ENCODE measurements at places on chromosomes 12 and 14.

GRCh38 chr12:7916936-7917335 lies 19.1 kb downstream of the SLC2A3 start:
- DNase-seq, result no peak

DNA sequence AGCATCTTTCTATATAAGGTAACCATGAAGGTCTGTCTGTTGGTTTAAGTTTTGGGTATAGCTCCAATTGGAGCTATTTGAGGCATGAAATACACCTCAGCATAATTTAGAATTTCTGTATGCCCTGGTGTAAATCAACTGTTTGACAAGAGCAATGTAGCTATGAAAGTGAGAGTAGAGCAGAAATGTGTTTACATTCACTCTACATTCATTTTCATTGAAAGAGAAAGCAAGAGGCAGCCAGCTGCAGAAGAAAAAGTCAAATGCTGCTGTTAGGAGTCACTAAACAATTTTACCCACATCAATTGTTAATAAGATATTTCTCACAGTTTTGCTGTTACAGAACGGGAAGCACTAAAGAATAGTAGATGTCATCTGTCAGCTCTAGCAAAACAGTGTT lies 252.5 kb downstream of the SLC6A15 start:
- no peak for DNase-seq

DNA sequence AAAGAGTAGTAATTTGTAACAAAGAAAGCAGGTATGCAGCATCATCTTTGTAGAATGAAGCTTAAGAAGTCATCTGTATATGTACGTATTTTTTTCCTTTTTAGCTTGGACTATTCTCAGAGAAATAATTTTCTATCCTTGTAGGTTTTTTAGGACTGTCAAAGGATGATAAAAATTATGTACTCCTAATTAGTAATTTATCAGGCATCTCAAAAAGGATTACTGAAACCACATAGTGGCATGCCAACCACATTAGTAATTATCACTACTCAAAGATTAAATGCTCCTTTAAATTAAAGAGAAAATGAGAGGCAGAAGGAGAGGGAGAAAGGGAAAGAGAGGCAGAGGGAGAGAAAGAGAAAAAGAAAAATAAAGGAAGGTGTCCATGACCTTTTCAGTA lies 17.3 kb downstream of the TTC8 start:
- no peak for DNase-seq

DNA sequence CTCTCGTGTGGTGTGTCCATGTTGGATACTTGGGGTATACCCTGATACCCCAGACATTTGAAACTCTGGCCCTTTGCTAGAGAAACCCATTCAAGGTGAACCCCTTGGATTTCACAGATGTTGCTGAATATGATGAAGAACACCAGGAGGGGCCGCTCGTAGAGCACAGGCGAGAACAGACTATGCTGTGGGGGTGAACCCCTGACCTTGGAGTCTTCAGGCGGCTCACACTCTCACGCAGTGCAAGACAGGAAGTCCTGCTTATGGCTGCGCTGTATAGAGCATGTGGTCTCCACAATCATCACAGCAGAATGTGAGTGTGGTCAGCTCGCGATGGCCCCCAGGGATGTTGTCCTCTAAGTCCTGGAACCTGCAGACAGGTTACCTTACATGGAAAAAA lies 60.4 kb downstream of the SLC15A4 start:
- no peak for DNase-seq

DNA sequence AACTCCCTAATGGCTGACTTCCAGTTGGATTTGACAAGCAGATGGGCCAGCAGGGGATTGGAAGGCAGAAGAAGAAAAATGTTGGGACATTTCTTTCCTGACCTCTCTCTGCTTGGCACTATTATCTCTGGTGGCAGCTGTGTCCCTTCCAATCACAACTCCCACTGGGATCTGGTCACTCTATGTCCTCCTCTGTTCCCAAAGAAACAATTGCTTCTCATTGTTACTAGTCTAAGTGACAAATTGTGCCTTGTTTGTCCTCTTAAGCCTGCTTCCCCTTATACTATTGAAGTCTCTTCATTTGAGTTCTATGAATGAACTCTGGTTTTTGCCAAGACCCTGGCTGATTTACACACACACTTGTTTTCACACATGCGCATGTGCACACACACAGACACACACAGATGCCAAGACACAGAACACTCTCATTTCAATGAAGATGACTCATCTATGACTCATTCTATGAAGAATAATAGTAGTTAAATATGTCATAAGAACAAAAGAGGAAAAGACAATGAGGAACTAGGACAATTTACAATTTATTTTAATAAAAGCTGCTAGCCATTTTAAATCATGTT lies 83.0 kb upstream of the FAR2 start:
- no peak for DNase-seq

- DNase-seq, result no peak
These were observed 19.0 kb upstream of the TCL1B start for GRCh38 chr14:95667249-95667693.

DNA sequence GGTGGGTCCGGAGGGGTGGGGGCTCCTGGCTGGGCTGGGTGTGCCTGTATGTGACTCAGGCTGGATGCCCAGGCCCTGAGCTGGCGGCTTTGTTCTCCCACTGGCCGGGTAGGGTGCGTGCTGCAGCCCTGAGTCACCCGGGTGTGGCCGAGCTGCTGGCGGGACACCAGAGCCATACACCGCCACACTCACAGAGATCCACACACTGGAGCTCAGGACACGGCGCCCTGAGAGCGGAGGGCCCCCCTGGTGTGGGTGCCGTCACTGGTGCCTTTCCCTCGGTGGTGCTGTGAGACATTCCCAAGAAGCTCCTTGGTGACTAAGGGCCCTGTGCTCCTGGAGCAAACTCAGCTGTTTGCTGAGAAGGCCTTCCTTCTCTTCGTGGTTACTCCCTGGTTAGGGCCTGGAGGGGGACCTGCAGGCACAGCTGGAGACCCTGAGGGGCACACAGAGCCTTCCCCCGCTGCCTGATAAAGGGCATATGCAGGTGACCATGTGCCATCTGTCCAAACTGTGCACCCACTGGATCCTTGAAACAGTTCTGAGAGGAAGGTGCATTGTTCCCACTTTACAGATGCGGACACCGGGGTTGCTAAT lies 44.3 kb downstream of the KRT80 start:
- no peak for DNase-seq

DNA sequence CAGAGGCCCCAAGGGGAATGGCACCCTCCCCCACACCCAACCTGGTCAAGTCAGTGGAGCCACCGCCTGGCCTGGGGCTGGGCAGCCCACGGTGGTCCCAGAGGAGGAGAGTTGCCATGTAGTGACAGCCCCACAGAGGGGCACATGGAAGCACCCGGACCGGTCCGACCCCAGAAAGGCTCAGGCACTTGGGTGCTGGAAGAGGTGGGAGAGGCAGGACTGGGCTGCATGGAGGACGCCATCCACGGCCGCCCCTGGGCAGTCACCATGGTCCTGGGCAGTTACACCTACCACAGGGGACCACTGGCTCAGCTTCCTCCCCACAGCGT lies 37.9 kb upstream of the TMEM179 start:
- no peak for DNase-seq
